Omental fat pad (tissue), 4 donors: ENCODE measurements at places on chromosomes 12 and 14. TPM values are rescaled to one million over a fixed set of nuclear protein-coding genes. Genes with fewer than 3 reads are reported as not detected.

Gene SERPINA12
- total RNA-seq = not detected

Gene ZNF410
- total RNA-seq = 71.7 TPM

Gene TCP11L2
- 14.3 TPM for total RNA-seq

Gene GABARAPL1
- 335 TPM for total RNA-seq

Gene SCNN1A
- 1.9 TPM for total RNA-seq

Gene SIX4
- total RNA-seq = 4.8 TPM

Gene PPP1CC
- total RNA-seq = 112 TPM

Gene TPPP2
- total RNA-seq = not detected

Gene TRIM9
- total RNA-seq = 1.1 TPM

Gene GLIPR1L1
- not detected for total RNA-seq

Gene ASCL1
- 1.4 TPM for total RNA-seq

Gene LRP1-AS
- not detected for total RNA-seq

Gene TEDC1
- 11.8 TPM for total RNA-seq

Gene MTERF2
- total RNA-seq = 9.7 TPM
